Activated CD8-positive, alpha-beta T cell treated with anti-CD3 and anti-CD28 coated beads for 36 hours (primary cell): ENCODE measurements at places on chromosomes 5 and 9.

DNA sequence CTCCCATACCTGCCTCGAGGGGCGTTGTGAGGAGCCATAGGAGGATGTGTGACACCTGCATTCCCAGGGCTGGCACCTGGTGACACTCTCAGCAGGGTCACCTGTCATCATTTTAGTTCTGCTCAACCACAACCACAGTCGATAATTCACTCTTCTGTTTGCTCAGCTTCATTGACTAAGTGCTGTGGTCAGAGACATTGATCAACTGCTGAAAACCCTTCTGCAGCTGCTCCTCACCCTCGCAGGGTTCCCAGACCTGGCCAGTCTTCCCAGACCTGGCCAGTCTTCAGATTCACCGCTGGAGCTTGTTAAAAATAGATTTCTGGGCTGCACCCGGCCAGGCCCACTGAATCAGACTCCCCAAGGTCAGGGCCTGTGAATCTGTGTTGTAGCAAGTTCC lies 92.8 kb downstream of the MVB12B start:
- DNase-seq, result no peak

DNA sequence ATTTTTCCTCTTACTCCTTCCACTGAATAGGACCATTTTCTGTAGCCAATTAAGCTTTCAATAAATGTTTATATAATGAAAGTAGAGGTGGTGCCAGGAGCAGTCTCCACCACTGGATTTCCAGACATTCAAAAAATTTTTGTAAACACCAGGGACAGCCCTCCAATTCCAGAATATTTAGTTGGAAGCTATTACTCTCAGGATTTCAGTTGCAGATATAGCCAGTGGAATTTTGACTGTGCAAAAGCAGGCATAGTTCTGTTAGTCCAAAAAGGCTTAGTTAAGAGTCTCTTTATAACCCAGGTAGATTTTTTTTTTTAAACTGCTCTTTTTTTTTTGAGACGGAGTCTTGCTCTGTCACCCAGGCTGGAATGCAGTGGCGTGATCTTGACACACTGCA lies 138.1 kb upstream of the DMRT1 start:
- DNase-seq, result no peak

DNA sequence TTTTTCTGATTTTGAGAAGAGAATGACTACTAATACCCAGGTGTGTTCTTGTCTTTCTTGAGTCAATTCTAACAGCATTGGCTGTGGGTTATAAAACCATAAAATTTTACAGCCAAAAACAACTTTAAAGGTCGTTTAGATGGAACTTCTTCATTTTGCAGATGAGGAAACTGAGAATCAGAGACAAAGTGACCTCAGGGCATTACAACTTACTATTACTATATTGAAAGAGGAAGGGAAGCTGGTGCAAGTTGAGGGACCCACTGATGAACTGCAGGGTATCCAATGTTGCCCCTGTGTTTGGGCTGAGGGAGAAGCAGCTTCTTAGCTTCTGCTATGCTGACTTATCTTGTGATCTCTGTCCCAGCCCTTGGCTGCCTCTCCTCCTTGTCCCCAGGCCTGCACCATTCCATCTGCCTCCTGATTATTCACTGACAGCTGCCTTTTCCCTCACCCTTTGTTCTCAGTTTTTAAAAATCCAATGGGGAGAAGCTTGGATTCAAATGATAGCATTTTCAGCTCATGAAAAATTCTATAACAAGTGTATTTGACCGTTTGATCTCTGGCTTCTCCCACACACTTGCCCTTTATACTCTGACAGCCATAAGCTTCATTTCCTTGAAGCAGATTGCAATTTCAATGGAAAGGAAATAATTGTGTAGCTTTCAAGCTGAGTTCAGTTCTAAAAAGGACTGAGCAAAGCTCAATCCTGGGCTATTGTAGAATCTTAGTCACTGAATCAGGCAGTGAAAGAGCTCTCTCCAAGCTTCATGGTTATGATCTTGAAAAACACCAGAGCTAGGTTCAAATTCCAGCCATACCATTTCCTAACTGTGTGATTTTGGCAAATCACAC lies 68.5 kb downstream of the TMC1 start:
- peak; percentile 10 for DNase-seq

GRCh38 chr5:135364421-135365262 lies 34.4 kb downstream of the MACROH2A1 start:
- DNase-seq, result no peak

DNA sequence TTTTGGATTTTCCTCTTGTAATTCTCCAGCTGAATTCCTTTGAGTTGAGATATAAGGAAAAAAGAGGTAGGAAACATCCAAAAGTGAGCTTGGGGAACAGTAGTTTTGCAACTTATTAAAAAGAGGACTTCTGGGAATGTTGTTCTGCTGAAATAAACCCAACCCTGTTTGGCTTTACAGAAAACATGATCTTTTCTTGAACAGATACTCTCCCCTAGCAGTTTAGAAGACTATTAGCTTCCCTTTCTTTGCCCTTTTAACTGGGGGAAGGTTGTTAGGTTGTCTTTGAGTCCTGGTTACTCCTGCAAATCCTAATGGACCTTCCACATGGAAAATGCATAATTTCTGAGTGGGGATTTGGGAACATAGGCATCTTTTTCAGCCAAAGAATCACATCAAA lies 168.7 kb upstream of the RPS23 start:
- DNase-seq, result no peak

GRCh38 chr9:136541179-136541578 lies 4.7 kb downstream of the NOTCH1 start:
- DNase-seq, result no peak

- DNase-seq, result no peak
Measured at GRCh38 chr9:136255896-136256890, 10.6 kb upstream of the QSOX2 start.
